ENCODE measurements at places on chromosomes 13 and 19.

- no peak for DNase-seq
Measured at GRCh38 chr19:23787106-23787505, 28.4 kb upstream of the ZNF681 start.

DNA sequence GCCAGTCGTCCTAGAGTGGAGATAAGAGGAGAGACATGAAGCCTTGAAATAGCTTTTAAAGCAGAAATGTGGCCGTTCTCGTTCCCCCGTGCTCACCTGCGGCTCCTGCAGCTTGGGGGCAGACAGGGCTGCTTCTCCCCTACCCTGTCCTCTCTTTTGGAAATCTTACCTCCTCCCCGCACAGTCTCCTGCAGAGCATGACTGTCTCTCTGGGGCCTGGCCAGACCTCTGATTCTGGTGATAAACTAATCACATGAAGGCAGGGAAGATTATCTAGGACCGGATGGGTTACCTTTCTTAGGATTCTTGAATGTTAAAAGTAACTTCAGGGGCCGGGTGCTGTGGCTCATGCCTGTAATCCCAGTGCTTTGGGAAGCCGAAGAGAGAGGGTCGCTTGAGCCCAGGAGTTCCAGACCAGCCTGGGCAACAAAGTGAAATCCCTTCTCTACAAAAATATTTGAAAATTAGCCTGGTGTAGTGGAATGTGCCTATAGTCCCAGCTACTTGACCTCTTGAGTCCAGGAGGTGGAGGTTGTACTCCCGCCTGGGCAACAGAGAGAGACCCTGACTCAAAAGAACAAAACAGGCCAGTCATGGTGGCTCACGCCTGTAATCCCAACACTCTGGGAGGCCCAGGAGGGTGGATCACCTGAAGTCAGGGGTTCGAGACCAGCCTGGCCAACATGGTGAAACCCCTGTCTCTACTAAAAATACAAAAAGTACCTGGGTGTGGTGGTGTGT is 8.1 kb downstream of the CEBPA start:
- no peak for DNase-seq

DNA sequence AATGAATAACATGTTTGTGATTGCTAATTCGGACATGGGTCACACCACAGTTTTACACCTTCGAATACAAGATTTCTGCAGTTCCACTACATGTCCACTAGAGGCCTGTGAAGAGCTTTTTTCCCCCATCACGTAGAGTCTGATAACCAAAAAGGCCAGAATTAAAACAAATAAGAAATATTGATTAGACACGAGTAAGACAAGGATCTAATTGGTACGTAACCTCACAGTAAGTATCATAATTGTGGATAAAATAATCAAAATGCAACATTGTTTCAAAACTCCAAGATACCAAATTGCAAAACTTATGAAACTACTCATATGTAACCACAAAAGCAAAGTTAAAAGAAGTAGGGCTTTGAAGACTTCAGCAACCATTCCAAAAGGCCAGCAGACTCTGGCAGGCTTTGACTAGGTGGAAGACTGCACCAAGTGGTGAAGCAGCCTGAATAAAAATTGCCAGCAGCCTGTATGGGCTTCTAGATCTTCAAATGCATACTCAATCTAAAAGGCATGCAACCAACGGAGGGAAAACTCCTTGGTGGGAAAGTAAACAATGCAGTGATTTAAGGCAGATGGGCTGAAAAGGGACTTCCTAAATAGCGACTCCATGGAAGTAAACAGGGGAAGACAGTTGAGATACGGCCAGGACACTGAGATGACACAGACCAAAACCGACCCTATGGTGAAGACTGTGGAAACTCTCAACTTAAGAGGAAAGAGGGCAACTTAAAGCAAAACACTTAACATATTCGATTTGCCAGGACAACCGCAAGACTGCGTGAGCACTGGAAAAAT is 56.7 kb downstream of the STARD13 start:
- no peak for DNase-seq

GRCh38 chr13:85313761-85314503 is 485.3 kb downstream of the SLITRK6 start:
- DNase-seq = no peak

GRCh38 chr19:40523322-40524047 is 53.2 kb upstream of the SHKBP1 start:
- DNase-seq = no peak

GRCh38 chr19:15144046-15144646 is 36.9 kb downstream of the SYDE1 start:
- no peak for DNase-seq

- DNase-seq = no peak
Measured at GRCh38 chr19:45780448-45781213, 1.7 kb downstream of the DMPK start.

DNA sequence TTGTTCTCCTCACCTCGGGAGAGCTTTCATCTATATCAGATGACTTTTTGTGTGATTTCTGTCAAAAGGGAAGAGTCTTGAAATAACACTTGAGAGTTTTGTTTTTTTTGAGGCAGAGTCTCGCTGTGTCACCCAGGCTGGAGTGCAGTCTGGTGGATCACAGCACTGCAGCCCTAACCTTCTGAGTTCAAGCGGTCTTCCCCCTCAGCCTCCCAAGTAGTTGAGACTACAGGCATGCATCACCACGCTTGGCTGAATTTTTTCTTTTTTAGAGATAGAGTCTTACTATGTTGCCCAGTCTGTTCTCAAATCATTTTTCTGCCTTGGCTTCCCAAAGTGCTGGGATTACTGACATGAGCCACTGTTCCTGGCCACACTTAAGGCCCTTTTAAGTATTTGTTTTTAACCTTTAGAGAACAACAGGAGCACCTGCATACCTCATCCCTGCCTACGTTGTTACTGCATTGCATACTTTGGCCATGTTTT is 11.4 kb downstream of the NDFIP2 start:
- no peak for DNase-seq
